Small intestine (tissue), 16 donors: ENCODE measurements at places on chromosomes 3 and 15.

- no peak for DNase-seq
These were observed 2.9 kb downstream of the PRKCI start for GRCh38 chr3:170225166-170225565.

GRCh38 chr15:24901409-24901808 is 53.4 kb upstream of the SNRPN start:
- DNase-seq, result no peak

- DNase-seq, result no peak
These were observed 103.9 kb upstream of the HES1 start for GRCh38 chr3:194031867-194032635.

- DNase-seq, result peak; percentile 62
These were observed 93.0 kb upstream of the LPP start for GRCh38 chr3:188060840-188061544.

- DNase-seq, result no peak
These were observed 1.2 kb downstream of the GP5 start for GRCh38 chr3:194397757-194398312.

DNA sequence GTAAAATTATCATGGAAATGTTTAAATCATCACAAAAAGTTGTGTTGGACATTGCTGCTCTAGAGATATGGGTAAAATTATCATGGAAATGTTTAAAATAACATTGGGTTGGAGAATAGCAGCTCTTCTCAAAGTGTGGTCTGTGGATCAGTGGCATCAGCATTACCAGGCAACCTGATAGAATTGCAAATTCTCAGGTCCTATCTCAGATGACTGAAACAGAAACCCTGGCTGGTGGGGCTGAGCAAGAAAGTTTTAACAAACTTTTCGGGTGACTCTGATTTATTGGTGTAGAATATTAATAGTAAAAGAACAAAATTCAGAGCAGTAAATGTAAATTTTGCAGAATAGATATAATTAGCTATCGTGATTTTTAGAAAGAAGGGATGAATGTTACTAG is 28.9 kb downstream of the NXPE3 start:
- no peak for DNase-seq

DNA sequence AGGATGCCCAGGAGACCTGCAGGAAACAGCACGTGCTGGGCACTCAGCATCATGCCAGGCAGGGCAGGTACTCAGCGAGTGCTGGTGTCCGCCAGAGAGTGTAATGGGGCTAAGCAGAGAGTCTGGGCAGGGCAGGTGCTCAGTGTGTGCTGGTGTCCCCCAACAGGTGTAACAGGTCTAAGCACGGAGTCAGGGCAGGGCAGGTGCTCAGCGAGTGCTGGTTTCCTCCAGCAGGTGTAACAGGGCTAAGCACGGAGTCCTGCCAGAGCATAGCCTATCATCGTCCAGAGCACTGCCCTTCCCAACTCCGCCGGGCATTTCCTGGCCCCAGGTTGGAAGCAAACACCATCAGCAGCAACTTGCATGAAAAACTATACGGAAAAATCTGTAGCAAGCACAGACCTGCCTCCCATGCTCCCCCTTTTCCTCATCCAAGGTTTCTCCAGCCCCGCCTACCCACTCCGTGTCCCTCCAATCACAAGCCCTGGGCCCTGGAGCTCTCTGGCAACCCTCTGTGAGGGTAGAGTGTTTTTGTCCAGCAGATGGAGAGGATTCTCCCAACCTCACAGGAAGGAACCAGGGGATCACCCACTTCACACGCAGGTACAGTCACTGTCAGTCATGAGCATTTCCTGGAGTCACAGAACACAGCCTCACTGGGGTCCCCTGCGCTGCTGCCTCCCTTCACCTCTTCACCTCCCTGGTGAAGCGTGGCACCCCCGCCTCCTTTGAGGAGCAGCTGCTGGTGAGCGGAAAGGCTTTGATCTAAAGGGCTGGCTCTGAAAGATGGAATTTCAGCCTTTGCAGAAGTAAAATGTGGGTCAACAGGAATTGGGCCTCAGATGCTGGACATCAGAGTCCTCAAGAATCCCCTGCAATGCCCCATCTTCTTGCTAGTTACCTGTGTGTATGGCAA is 302.5 kb downstream of the OCA2 start:
- DNase-seq, result no peak

GRCh38 chr3:145798696-145799537 is 362.1 kb downstream of the PLOD2 start:
- no peak for DNase-seq

GRCh38 chr15:92366381-92366780 is 27.3 kb upstream of the ST8SIA2 start:
- DNase-seq, result no peak

- DNase-seq, result no peak
These were observed 28.9 kb downstream of the CLEC3B start for GRCh38 chr3:45055032-45055410.

DNA sequence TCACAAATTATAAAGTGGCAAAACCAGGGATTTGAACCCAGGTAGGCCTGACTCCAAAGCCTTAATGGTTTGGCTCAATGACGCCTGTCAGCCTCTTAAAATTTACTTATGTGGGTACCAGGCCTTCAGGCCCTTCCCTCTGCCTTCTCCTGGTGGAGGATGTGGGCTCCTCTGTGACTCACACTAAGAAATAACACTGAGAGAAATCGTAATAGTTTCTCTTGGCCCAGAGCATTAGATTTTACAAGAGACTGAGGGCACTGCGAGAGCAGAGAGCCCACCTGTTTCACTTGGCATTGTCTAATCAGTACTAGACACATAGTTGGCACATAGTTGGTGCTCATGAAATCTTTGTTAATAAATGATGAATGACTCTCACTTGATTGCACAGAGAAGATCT is 505.2 kb downstream of the SHQ1 start:
- no peak for DNase-seq

- DNase-seq, result no peak
These were observed 74.2 kb downstream of the SPSB4 start for GRCh38 chr3:141125351-141125750.

GRCh38 chr15:31333119-31333518 is 6.5 kb downstream of the KLF13 start:
- no peak for DNase-seq

- no peak for DNase-seq
These were observed 48.9 kb upstream of the AMOTL2 start for GRCh38 chr3:134423153-134423552.

GRCh38 chr15:70152070-70152480 is 54.4 kb upstream of the TLE3 start:
- peak; percentile 65 for DNase-seq

- peak; percentile 79 for DNase-seq
These were observed 922 bp downstream of the RAB11A start for GRCh38 chr15:65869954-65870871.

GRCh38 chr15:26178640-26179220 is 315.6 kb upstream of the ATP10A start:
- DNase-seq, result no peak

- DNase-seq, result no peak
These were observed 47.7 kb downstream of the CMTM6 start for GRCh38 chr3:32454731-32455608.

- peak; percentile 32 for DNase-seq
These were observed 14.5 kb downstream of the NCEH1 start for GRCh38 chr3:172696357-172696756.

DNA sequence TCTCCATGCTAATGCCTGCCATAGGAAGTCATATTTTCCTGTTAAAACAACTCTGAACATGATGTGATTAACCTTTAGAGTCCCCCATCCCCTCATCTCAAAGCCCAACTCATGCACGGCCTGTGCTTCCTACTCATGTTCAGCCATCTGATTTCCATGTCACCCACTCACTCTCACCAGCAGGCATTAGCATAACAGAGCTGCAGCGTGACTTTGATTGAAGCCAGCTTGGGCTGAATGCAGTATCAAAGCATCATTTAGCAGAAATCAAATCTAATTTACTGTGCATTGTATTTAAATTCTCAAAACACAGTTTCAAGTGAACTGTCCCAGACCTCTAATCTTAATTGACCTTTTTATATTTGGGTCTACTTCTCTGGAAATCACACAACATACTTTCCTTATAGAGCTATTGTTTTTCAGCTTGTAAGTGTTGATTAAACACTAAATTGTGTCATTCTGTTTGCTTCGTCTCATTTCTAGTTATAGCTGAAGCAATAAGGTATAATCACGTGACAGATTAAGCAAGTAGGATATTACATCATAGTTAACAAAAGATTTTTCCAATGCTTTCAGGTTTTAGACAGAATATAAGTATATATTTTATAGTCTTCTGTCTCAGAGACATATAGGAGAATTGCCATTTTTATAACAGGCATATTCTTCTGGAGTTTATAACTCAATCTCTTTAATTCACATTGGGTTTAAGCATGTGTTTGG is 501.5 kb downstream of the ROBO2 start:
- no peak for DNase-seq

- DNase-seq, result no peak
These were observed 71.2 kb upstream of the SOX14 start for GRCh38 chr3:137692803-137693431.

- no peak for DNase-seq
These were observed 15.4 kb upstream of the BTLA start for GRCh38 chr3:112514527-112515128.

DNA sequence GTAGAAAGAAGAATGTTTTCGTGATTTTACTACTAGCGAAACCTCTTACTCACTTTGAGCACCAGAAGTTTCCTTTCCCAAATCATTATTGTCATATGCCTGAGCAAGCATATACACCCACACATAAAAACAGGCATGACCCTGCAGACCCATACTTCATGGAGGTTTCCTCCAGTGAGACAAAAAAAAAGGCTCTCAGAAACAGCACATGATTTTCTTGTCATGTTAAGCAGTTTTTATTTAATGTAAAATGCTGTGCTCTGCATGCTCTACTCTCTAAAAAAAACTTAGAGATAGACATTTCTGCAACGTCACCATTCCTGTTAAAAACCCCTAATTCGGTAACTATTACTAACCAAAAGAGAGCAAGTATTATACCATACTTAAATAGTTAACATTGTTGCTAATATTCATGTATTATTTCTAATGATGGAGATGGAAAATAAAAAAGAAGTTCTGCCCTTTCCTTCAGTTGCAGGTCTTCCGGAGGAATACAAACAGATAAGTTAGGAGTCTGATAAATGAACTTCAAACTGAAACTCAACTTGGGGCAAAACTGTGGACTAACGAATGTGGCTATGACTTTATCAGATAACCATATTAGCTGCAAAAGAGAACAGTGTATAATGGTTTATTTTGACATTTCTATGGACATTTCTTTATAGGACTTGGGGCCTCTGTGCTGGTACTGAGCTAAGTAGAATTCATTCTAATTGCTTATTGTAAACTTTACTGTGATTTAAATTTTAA is 15.9 kb downstream of the CD200R1 start:
- DNase-seq, result no peak

- peak; percentile 24 for DNase-seq
These were observed 243.9 kb downstream of the ZBTB20 start for GRCh38 chr3:114903213-114903612.

DNA sequence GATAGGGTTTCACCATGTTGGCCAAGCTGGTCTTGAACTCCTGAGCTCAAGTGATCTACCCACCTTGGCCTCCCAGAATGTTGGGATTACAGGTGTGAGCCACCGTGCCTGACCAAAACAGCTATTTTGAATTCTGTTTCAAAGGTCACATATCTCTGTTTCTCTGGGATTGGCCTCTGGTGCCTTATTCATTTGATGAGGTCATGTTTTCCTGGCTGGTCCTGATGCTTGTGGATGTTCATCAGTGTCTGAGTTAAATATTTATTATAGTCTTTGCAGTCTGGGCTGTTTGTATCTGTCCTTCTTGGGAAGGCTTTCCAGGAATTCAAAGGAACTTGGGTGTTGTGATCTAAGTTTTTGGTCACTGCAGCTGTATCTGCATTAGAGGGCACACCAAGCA is 5.1 kb downstream of the PATL2 start:
- no peak for DNase-seq

DNA sequence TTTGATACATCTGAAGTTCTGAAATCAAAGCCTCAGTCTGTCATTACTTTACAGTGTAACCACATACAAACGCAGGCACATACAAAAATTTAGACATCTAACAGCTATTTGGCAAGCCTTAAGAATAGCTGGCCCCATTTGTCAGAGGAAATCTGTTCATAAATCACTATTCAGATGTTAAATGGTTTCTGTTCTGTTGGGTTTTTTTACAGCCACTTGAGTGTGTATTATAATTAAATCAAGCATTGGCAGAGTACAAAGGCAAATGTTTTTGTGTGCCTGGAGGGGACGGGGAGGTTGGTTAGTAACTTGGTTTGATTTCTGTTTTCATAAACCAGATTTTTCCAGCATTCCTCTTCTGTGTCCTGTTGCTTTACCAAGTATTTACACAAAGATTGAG is 24.1 kb downstream of the PIGB start:
- no peak for DNase-seq

DNA sequence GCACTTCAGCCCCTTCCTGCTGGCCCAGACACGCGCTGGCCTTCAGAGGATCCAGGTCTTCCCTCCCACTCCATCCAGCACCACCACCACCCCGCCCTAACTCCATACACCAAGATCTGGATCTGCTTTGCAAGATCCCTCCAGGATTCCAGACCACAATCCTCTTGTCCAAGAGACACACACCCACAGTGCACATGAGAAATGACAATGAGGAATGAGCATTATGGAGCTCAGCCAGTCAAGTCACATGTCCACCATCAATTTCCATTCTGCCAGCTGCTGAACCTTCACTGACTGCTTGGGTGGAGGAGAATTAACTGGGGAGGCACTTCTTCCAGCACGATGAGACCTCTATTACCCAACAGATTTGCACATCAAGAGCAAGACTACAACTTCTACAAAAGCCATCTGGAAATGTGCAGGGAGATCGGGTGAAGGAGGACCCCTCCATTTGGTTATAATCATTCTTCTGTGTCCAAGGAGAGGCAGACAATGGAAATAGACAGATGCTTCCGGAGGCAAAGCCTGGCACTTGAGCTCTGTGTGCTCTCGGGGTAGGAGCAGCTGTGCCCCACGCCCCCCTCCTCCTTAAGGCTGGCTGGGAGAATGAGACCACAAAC is 12.3 kb upstream of the SPATA12 start:
- no peak for DNase-seq

- no peak for DNase-seq
These were observed 67.5 kb downstream of the RPL22L1 start for GRCh38 chr3:170802164-170803151.

GRCh38 chr3:130935761-130936492 is 42.0 kb downstream of the ATP2C1 start:
- no peak for DNase-seq

GRCh38 chr15:46088486-46089445 is 453.9 kb downstream of the SQOR start:
- DNase-seq, result no peak

GRCh38 chr15:44092221-44092620 is 102.8 kb downstream of the FRMD5 start:
- no peak for DNase-seq

- DNase-seq, result no peak
These were observed 39.4 kb downstream of the CMC1 start for GRCh38 chr3:28280781-28281180.

- no peak for DNase-seq
These were observed 108.8 kb upstream of the CCDC54 start for GRCh38 chr3:107268469-107268868.
